ENCODE measurements at places on chromosomes 7 and 10.

DNA sequence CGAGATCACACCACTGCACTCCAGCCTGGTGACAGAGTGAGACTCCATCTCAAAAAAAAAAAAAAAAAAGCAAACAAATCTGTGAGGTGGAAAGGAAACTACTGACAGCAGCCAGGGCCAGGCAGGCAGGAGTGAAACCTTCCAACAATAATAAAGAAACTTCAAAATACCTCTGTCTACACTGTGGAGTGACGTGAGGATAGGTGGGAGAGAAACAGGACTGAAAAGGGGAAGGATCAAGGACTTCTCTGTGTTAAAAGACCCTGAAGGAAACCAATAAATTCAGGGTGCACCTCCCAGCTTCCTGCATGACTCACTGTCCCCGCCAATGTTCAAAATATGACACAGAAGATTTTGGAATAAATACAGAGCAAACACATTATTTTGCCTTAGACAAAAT is 82.9 kb downstream of the KIAA1549 start:
- DNase-seq: no peak

GRCh38 chr7:111108496-111108895 is 17.6 kb downstream of the LRRN3 start:
- peak; percentile 81 for DNase-seq

DNA sequence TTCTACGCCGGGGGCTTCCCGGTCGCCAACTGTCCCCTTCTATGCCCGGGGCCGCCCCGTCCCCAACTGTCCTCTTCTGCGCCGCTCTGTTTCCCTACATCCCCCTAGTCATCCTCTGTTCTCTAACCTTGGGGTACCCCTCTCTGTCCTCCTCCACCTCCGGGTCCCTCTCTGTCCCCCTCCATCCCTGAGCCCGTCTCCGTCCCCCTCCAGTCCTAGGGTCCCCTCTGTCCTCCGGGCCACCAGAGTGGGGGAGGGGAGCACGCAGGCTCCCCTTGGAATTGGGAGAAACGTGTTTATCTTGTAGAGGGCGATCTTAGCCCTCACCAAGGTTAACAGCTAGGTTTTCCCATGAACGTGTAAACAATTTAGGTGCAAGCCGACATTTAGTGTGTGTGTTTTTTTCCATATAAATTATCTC is 852 bp upstream of the KLF6 start:
- DNase-seq: peak; percentile 59

DNA sequence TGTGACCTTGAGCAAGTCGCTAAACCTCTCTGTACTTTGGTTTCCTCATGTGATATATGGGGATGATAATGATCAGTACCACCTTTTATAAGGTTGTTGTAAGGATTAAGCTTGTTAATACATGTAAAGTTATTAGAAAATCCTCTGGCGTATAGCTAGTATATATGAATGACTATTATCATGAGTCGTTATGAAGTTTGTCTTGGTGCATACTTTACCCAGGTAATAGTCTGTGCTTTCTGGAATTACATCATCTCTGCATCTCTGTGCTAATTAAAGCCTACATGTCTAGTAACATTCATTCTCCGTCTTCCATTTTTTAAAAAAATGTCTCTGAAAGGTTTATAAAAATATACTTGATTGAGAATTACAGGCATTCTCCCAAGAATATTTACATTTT is 349.4 kb upstream of the LRGUK start:
- DNase-seq: no peak

GRCh38 chr7:105611856-105612775 is 30.8 kb upstream of the EFCAB10 start:
- peak; percentile 39 for DNase-seq

GRCh38 chr10:110914431-110914830 is 4.5 kb downstream of the BBIP1 start:
- DNase-seq: peak; percentile 33

DNA sequence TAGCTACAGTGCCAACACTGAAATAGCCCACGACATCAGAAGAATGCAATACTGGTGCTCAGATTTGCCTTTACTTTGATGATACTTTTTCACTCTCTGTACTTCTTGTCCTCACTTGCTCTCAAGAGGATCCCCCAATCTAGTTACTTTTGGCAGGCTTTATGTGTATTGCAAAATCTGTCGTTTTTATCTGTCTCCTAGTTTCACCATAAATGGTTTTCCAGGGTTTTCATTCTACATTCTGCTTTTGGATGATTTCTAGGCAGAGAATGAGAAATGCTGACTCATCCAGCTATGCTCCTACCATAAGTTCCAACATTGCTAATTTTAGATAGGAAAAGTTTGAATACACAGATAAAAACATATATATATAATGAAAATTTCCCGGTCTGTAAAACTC is 659.5 kb upstream of the NRG3 start:
- no peak for DNase-seq

DNA sequence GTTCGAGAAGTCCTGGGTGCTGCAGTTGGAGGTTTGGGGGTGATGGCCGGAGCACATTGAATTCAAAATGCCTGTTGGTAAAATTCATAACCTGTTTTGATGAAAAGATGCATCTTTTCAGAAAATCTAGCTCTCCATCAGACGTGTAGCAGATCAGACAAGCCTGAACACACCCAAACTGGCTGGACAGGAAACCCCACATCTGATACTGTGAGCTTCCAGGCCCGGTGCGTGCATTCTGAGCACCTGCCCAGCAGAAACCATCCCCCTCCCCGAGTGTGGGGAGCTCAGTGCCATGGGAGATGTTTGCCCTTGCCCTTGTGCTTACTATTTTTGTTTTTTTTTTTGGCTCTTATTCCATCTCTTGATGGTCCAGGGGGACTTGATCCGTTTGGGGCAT is 417.1 kb downstream of the TCERG1L start:
- no peak for DNase-seq

DNA sequence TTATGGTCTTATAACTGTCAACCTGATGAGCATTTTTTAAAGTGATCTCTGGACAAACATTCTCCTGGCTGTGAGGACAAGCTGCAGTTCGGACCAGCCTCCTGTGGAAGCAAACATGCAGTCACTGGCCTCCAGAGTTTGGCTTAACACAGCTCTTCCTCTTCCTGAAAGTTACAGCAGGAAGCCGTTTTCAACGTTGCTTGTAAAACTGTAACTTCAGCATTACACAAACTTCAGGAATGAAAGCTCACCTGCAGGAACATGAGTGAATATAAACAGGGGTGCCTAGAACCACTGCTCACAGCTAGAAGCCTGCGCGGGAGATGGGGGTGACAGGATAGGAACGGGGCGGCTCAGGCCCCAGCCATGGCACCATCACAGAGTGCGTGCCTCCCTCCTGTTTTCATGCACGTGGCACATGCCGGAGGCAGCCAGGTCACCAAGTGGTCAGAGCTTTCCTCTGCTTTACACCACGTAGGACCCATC is 292.9 kb upstream of the PITRM1 start:
- no peak for DNase-seq

DNA sequence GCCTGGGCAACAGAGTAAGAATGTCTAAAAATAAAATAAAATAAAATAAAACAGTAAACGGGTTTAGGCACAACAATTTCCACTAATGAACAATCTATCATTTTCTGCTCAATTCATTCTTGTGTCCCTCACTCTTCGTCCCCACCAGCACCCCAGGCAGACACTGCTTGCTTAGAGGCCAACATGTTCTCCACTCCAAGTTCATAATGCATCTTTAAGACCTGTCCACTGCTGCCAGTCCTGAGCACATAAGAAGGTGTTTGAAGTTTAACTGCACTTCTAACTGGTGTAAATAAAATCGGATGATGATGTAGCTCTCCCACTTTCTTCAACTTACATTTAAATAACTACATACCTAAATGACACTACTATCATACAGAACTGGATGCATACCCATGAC is 13.2 kb downstream of the PDLIM1 start:
- DNase-seq: no peak

DNA sequence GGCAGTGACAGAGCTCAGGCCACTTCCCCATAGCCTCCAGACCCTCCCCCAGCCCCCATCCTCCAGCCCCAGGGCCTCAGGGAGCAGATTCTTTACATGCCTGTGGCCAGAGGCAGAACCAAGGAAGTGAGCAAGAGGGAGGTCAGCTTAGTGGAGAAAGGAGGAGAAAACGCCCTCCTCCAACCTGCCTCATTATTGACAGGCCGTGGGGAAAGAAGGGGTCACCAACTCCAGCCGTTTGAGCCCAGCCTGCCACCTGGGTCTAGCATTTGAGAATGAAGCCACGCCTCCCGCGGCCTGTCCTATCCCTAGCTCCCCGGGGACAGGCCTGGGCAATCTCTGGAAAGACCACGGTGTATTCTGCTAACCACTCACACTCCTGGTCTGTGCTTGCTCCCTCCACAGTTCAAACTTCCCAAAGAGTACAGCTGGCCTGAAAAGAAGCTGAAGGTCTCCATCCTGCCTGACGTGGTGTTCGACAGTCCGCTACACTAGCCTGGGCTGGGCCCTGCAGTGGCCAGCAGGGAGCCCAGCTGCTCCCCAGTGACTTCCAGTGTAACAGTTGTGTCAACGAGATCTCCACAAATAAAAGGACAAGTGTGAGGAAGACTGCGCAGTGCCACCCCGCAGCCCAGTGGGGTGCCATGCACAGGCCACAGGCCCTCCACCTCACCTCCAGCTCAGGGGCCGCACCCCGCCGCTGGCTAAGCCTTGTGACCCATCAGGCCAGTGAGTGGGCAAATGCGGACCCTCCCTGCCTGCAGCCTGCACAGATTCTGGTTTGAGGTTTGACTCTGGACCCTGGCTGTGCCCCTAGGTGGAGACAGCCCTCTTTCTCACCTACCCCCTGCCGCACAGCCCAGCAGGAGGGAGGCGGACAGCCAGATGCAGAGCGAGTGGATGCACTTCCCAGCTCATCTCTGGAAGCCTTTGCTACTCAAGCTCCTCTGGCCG is 14.3 kb upstream of the TRIM8 start:
- DNase-seq: peak; percentile 72
